ENCODE measurements at places on chromosomes 12 and 14.

DNA sequence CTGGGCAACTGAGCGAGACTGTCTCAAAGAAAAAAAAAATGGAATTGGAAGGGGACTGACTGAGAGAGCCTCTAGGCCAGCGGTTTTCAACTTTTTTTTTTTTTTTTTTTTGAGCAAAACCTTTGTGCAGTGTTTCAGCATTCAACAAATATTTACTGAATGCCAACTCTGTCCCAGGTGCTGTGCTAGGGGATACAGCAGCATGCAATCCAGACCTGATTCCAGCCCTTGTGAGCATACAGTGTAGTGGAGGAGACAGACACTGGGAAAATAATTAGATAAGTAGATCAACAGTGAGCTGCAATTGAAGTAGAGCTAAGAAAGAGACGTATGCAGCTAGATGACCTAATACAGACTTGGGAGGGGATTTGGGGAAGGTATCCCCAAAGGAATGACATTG lies 23.8 kb upstream of the LTBP2 start:
- DNase-seq = no peak

- DNase-seq = no peak
Observed at GRCh38 chr12:68240975-68241374, 12.4 kb downstream of the IL22 start.

GRCh38 chr14:67999705-68000384 lies 180.3 kb downstream of the RAD51B start:
- DNase-seq = no peak

GRCh38 chr12:119176267-119177055 lies 2.3 kb upstream of the HSPB8 start:
- peak; percentile 6 for DNase-seq
